Fibroblast of skin of left quadriceps (primary cell): ENCODE measurements at places on chromosomes 6 and 20.

- DNase-seq = no peak
Measured at GRCh38 chr6:50966986-50967385, 148.3 kb downstream of the TFAP2B start.

DNA sequence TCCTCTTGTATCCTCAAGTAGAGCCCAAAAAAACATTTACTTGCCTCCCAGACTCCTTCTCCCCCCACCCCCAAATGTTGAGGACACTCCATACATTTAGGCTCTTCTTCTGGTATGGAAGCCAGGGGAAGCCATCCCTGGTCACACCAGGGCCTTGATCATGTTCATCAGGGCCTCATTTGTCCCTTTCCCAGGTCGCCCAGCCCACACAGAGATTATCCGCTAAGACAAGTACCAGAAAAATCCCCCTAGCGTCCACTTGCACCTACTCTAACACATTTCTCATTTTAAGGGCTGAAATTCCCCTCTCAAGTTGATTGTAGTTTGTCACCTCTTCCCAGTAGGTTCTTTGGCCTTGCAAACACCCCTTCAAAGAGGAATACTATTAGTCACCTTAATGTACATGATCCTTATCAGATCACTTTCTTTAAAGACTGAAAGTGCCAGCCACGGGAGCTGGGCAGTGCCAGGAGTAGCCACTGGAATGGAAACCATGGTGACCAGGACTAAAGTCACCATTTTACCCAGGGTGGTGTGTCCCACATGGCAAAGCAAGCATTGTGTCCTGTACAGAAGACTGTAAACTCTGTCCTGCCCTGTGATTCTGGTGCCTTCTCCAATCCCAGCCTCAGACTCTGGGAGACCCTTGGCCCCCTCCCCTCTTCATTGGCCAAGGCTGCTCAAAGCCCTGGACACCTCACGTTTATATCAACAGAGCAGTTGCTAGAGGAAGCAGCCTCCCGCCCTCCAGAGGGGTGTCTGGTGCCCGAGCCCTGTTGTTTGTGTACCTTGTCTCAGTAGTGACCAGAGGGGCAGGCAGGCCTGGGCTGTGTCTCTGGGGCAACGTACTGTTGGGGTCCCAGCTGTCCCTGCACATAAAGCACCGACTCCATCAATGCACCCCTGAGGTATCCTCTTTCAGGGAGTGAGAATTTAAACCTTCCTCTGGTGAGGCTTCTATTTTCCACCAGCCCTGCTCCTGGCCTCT lies 5.0 kb upstream of the APOBEC2 start:
- no peak for DNase-seq

GRCh38 chr20:4864311-4864752 lies 137.0 kb downstream of the SLC23A2 start:
- DNase-seq = no peak

DNA sequence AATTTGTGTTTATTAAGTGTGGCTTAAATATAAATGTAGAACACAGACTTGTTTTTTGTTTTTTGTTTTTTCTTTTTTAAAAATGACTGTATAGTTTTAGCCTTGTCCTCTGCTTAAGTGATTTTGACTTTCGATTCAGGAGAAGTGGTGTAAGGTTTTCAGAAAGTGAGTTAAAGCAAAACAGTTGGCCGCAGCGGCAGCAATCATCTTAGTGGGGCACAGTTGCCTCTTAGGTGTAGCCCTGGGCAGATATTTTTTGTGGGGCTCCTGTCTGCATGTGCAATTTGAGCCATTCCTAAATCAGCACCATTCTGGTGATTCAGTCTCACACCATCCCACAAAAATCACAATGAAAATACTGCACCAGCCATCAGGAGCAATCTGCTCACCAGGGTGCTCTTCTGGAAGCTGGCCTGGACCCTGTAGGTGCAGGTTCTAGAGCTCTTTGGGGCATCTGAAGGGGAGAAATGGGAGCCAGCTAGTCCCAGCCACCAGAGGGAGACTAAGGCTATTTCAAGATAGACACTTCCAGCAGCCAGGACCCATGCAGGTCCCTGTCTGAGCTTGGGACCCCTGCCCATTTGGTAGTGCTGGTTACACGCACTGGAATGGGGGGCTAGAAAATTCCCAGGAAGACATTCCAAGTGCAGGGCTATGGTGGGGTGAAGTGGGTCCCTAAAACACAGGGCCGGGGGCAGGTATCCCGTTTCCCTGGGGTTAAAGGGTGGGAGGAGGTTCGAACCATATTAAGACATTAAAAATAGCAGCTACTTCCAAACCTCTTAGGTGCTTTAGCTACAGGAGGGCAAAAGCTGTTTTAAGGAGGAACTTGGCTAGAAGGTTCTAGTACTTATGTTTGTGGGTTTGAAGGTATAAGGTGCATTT lies 156.6 kb downstream of the NFATC2 start:
- DNase-seq = no peak

- no peak for DNase-seq
Measured at GRCh38 chr6:52201046-52201445, 14.9 kb downstream of the IL17A start.
